ENCODE measurements at places on chromosomes 2 and 18.

DNA sequence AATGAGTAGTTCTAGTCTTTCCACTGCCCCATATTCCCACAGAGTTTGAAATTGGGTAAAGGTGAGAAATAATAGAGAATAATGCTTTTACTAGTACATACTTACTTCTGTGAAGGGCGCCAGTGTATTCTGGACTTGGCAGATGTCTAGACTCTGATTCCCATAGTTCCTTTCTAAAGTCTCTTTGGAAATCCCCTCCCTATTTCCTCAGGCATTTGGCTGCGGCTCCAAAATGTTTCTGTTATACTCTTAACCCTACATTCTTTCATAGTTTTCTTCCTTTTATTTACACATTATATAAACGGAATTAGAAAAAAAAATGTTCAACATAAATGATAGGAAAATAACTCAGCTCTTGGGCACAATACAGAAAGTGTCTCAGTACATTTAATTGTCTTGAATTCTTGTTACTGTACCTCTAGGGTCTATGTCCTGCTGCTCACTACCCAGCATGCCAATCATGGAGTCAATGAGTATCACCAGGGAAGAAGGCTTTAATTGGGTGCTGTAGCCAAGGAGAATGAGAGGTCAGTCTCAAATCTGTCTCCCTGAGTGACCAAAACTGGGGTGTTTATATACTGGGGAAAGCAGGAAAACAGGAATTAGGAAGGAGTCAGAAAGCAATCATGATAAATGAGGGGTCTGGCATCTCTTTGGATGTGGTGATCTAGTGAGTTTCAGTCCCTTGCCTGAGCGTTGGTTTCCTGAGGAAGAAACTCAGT lies 147.8 kb upstream of the MMADHC start:
- DNase-seq: no peak

DNA sequence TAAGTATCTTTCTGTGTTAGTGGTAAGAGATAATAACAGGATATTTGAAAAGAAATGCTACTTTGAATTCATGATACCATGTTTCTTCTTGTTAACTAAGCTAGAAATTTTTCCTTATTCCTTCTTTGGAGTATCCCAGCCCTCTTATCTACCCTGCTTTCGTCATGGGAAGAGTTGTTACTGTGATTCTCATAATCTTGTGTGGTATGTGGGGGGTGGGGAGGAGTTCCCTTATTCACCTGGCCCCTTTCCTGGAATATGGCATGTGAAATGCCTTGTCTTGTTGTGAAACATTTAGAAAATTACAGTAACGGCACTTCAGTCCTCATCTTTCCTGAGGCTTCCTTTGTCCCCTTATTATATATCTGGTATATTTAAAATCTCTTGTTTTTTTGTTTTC lies 129.9 kb downstream of the NCOA1 start:
- no peak for DNase-seq

DNA sequence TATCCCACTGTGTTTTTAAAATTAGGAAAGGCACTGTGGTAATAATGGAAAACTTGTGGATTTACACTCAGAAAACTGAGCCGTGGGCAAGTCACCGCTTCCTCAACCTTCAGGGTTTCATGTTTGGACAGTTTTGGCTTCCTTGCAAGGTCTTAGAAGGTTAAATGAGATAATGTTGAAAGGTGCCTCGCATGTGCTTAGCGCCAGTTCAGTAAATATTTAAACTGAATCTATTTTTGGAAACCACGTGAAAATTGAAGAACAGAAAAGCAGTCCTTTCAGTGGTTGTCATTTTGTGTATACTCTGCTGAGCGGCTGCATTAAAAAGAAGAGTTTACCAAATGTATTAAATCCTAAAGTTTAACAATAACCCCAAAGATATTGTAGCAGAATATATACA lies 15.2 kb upstream of the AGAP1 start:
- no peak for DNase-seq

DNA sequence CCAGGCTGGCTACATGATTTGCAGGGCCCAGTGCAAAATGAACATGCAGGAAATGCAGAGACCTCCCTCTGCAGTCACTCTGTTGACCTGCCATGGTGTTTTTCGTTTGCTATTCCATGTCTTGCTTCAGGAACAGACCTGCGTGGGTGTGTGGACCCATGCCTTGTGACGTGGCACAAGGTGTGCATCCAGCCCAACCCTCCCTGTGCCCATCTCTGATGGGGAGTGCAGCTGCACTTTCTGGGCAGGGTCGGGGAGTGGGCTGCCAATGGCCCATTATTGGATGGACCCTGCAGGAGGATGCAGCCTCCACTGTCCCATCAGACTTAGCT lies 33.1 kb downstream of the NAPG start:
- DNase-seq: no peak

GRCh38 chr18:33581856-33582255 lies 3.8 kb downstream of the ASXL3 start:
- no peak for DNase-seq

DNA sequence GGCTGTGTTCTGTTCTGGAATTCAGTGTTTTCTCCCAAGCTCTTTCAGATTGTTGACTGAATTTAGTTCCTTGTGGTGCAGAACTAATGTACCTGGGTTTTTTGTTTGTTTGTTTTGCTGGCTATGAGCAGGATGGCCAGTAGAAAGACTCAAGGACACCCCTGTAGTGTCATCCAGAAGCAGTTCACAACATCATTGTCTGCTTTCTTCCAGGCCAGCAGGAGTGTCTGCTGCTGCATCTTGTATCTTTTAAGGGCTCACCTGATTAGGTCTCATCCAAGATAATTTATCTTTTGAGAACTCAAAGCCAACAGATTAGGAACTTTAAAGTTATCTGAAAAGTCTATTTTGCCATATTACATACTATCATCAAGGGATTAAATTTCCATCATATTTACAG lies 318.5 kb upstream of the MC4R start:
- DNase-seq: no peak

DNA sequence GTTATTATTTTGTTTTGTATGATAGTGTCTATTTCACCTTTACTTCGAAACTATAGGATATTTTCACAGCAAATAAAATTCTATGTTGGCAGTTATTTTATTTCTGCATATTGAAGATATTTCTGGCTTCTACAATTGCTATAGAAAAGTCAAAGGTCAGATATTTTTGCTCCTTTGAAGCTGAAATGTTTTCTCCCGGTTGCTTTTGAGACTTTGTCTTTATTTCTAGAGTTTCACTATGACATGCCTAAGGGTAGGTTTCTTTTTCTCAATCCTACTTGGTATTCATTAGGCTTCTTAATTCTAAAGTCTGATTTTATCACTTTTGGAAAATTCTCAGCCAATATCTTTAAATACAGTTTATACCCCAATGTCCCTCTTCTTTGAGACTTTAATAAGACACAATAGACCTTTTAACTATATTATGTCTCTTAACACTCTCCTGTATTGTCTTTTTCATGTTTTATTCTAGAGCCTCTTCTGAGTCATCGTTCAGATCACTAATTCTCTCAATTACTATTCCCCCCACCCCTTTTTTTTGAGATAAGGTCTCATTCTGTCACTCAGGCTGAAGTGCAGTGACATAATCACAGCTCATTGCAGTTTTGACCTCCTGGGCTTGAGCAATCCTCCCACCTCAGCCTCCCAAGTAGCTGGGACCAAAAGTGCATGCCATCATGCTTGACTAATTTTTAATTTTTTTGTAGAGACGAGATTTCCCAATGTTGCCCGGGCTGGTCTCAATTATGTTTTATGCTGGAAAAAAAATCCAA lies 50.5 kb downstream of the USP37 start:
- DNase-seq: no peak

- DNase-seq: no peak
Observed at GRCh38 chr2:40317046-40317445, 134.8 kb downstream of the SLC8A1 start.

DNA sequence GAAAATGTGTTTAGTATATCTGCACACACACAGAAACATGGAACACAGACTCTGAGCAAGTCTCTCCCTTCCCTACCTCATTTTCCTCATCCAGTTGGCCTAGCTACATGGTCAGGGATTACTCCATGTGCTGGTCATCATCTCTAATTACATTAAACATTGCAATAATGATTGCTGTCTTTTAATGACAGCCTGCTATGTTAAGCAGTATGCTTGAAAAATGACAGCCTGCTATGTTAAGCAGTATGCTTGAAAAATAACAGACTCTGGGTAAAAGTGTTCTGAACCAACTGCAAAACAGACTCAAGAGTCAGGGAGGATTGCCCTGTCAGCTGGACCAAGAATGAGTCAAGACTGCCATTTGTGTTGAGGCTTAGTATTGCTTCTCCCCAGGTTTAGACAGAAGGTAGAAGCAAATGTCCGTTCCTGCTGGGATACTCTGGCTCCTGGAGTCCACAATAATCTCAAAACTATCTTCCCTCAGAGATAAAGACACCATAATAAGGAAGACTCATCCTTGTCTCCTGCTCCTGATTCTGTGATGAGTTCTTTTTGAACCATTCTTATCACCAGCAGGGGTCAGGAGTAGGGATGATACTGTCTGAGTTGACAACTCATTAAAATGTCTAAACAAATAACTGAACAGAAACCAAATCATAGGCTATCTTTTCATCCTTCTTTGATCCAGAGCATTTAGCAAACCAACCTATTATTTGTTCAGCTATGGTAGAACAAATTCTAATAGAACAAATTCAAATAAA lies 57.7 kb downstream of the CCDC93 start:
- no peak for DNase-seq

- DNase-seq: no peak
Observed at GRCh38 chr18:68928762-68929675, 131.1 kb downstream of the CCDC102B start.

- no peak for DNase-seq
Observed at GRCh38 chr18:45370255-45371010, 244.8 kb upstream of the SLC14A2 start.

DNA sequence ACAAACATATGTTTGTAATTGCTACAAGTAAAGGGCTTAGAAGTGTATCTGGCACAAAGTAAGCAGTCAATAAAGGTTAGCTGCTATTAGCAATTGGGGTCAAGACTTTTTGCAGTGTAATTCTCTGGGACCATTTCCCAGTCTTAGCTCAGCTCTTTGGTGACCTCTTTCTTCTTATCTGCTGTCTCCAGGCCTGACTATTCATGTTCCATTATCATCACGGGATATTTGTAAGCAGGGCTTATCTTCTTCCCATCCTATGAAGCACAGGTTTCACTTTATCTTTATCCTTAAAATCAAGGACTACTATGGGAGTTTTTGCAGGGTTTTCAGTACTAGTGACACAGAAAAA lies 131.7 kb downstream of the DOCK10 start:
- DNase-seq: no peak

DNA sequence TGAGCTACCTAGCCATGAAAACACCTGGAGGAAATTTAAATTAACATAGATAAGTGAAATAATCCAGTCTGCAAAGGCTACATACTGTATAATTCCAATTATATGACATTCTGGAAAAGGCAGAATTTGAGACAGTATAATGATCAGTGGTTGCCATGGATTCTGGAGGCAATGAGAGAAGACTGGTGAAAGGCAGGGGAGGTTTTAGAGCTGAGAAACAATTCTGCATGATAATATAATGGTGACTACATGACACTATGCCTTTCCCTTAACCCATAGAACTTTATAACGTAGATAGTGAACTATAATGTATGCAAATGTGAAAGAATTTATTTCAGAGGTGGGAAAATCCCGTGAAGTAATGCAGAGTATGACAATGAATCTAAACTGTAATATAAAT lies 749.3 kb downstream of the TRIB2 start:
- DNase-seq: no peak

DNA sequence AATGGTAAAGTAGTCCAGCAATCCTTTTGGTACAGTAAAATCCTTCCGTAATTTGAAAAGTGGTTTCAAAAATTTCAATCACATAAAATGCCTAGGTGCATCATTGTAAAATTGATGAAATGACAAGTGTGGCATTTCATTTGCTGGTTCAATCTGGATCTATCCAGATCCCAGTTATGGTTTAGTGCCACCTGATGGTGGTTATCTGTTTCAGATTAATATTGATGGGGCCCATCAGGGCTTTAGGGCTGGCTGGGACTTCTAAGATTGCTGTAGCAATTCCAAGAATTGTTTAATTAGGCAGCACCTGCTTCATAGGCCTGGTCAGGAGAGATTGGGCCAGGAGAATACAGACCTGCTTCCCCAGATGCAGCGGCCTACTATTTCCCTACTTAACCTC lies 55.5 kb upstream of the PIK3C3 start:
- DNase-seq: no peak

DNA sequence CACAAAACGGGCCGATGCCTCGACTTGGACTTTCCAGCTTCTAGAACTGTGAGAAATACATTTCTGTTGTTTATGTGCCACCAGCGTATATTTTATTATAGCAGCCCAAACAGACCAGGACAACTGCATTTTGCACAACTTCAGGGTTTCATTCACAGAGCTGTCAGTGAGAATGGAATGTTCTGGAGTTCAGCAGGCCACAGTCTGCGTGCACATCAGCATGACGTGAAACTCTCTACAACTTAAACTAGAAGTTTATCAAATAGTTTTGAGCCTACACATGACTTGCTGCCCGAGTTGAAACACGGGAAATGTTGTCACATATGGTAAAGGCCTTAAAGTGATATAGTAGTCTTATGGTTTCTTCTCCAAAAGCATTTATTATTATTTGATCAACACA lies 3.9 kb upstream of the TRIB2 start:
- DNase-seq: no peak

- no peak for DNase-seq
Observed at GRCh38 chr2:23900541-23901322, 26.2 kb downstream of the ATAD2B start.

GRCh38 chr2:112021290-112021689 lies 33.8 kb upstream of the TMEM87B start:
- DNase-seq: no peak

DNA sequence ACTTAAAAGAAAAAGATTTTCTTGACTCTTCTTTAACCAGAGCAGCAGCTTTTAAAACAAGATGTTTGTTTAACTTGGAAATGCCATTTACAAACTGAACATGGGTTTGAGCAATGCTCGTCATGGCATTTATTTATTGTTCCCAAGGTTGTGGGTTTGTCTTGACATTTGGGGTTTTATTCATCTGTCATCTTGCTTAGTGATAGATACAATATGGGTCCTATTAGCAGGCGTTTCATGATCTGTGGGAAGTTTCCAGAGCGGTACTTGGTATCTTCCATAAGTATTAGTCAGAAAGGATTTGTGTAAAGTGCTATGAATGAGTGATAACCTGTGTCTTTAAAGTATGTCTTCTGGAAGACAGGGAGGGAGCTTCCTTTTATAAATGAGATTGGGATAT lies 29.9 kb upstream of the MGAT5 start:
- no peak for DNase-seq

GRCh38 chr2:230828272-230828961 lies 36.3 kb upstream of the ITM2C start:
- DNase-seq: no peak

- no peak for DNase-seq
Observed at GRCh38 chr2:17522303-17522702, 4.1 kb upstream of the RAD51AP2 start.

DNA sequence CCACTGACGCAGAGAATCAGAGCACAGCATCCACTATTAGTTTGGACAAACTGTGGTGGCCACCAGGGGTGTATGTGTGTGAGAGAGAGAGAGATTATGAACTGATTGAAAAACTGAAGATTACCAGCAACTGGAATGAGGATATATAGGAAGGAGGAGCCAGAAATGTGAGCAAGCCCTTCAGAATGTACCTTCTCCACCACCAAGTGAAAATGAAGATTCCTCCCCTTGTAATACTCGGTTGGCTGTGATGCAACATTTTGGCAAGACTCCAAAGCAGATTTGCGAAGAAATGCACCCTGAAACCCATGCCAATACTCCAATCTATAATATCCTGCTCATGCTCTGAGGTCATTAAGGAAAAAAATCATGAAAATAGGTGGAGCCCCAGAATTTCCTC lies 121.2 kb upstream of the SLC35G4 start:
- DNase-seq: no peak

- DNase-seq: no peak
Observed at GRCh38 chr2:234462218-234462992, 34.5 kb downstream of the ARL4C start.

Data from CD8-positive, alpha-beta memory T cell (primary cell).